ENCODE measurements at places on chromosomes 3 and 15. TPM values are rescaled to one million over a fixed set of nuclear protein-coding genes. Genes with fewer than 3 reads are reported as not detected.

GRCh38 chr3:117486719-117487716, 777.4 kb downstream of the TUSC7 start:
- DNase-seq, result no peak

DNA sequence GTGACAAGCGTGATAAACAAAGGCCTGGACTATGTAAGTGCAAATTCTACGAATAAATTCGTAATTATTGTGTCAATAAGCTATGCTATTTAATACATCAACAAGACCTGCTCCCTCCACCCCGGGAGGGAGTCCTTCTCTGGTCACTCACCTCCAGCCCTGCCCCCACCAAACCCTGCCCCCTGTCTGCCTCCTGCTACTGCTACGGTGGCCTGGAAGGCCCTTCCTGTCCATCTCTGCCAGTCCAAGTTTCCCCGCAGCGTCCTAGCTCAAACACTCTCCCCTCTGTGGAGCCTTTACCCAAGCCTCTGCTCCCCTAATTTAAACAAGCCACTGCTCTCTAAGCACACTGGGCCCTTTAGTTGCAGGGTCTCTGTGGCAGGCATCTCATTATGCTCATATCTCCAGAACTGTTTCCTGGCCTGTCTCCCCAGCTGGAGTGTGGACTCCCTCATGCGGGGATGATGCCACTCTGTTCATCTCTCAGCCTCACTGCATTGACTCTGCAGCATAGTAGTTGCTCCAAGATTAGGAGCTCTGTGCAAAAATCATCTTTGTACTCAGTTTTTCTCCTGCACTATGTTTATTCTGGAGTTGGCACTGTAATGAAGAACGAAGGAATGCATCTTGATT, 241.2 kb downstream of the NTRK3 start:
- DNase-seq, result no peak

GRCh38 chr3:71351403-71352149, 232.0 kb downstream of the FOXP1 start:
- no peak for DNase-seq

ZNF80 gene
- total RNA-seq, result not detected

- no peak for DNase-seq
Observed at GRCh38 chr3:108159865-108160264, 62.4 kb downstream of the IFT57 start.

DNA sequence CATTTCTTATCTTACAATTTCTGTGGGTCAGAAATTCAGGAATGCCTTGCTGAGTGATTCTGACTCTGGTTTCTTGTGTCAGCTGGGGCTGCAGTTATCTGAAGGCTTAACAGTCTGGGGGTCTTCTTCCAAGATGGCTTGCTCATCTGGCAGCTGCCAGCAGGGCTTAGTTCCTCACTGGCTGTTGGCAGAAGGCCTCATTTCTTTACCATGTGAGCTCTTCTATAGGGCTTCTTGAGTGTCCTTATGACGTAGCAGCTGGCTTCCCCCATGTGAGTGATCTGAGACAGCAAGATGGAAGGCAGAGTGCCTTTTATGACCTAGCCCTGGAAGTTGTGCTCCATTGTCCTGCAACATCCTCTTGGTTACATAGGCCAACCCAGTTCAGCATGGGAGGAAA, 82.0 kb upstream of the PDZRN3 start:
- no peak for DNase-seq

All from endothelial cell (in vitro differentiated cells).